ENCODE measurements at places on chromosomes 1 and 21.

- no peak for DNase-seq
Observed at GRCh38 chr1:25527226-25527846, 16.1 kb upstream of the LDLRAP1 start.

- no peak for DNase-seq
Observed at GRCh38 chr1:10665930-10666850, 130.3 kb downstream of the CASZ1 start.

GRCh38 chr1:211822677-211823407 lies 7.7 kb downstream of the LPGAT1 start:
- DNase-seq, result no peak

DNA sequence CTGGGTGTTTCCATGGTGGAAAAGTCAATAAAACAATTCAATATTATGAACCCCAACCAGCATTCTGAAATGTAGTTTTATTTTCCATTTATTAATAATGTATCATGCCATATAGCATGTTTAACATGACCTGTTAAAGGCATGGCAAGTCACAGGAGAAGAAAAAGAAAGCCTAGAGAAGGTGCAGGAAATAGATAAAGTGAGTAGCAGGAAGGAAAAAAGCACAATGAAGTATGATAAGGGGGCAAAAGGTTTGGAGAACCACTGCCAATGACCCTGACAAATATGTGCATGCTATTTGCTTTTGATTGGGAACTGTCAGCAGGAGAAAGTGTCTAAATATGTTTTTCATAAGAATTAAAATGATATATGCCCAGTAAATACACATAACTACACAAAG lies 85.6 kb downstream of the HMCN1 start:
- DNase-seq, result no peak

- no peak for DNase-seq
Observed at GRCh38 chr1:1758059-1758621, 20.1 kb downstream of the NADK start.

- peak; percentile 37 for DNase-seq
Observed at GRCh38 chr1:33180911-33181890, 642 bp downstream of the TRIM62 start.

GRCh38 chr1:170415710-170416372 lies 116.1 kb upstream of the GORAB start:
- DNase-seq, result no peak

DNA sequence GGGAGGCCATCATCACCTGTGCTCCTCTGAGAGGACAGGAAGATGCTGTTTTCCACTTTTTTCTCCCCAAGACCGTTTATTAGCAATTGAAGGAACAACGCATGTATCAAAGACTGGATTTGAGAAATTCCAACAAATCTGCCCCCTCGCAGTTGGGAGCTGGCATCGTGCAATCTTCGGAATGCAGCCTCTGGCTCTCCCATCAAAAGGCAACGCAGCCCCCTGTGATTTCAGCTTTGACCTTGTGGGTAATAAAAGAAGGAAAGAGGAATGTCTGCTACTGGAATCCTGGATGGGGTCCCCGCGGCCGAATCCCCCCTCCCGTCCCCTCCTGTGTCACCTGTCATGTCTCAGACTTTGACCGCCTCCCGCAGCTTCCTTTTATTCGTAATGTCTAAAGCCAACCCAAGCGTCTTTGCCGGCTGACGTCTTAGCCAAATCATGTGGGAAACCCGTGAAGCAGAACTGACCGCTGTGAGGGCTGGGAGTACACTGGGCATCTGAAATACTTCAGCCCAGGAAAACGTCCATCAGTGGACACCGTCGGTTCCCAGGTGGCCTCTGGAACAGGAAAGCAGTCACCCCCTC lies 101.5 kb downstream of the WDR4 start:
- no peak for DNase-seq

DNA sequence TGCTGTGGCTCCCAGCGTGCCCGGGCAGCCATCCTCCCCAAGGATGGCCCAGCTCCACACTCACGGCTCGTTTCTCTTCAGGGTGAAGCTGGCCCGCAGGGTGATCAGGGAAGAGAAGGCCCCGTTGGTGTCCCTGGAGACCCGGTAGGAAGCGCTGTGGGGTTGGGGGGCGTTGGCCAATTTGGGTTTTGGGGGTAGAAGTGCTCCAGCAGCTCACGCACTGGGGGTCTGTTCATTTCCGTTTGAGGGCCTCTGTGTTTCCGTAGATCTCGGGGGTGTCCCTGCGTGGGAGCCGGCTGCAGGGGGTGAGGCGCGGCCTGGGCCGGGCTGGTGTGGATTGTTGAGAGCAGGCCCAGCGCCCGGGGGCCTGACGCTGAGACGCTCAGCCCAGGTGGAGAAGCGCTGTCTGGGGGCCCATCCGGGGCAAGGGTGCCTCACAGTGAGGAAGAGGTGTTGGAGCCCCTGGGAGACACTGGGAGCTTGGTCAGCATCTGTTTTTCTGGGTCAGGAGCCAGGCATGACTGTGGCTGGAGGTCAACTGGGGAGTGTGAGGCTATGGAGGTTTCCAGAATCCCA lies 12.6 kb downstream of the COL6A1 start:
- DNase-seq, result no peak

- no peak for DNase-seq
Observed at GRCh38 chr21:41169258-41169576, 1.3 kb downstream of the BACE2 start.

GRCh38 chr1:118905671-118906070 lies 82.5 kb downstream of the TBX15 start:
- no peak for DNase-seq

DNA sequence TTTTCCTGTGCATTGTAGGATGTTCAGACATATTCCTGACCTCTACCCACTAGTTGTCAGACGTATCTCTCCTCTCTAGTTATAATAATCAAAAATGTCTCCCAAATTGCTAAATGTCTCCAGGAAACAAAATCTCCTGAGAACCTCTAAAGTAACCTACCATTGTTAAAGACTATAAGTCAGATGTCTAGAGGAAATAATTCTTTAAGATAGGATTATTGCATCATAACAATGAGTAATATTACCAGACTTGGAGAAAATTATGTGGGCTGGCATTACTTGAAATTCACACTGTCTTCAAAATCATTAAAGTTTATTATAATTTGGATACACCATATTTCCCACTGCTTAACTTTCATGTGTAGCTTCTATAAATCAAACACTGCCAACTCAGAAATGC lies 643.0 kb upstream of the ADGRL2 start:
- no peak for DNase-seq

DNA sequence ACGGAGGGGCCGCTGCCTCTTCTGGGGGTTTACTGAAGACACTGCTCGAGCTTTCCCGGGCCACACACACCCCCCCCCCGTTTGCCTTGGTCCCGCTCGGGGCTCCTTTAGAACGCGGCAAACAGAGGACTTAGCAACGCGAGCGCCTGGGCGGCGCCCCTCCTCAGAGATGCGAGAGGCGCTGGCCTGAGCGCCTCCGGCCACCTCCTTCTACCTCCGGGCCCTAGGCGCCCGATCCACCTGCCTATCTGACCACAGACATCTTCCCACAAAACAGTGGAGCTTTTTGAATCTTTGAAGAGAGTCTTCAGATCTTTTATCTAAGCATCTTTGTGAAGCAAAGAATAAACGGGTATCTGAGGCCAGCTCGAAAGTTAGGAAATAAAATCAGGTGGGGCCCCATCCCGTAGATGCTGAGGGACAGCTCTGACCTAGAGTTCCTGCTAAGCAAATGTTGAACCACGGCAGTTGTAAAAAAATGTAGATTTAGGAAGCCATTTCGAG lies 436 bp upstream of the TTLL7 start:
- no peak for DNase-seq

DNA sequence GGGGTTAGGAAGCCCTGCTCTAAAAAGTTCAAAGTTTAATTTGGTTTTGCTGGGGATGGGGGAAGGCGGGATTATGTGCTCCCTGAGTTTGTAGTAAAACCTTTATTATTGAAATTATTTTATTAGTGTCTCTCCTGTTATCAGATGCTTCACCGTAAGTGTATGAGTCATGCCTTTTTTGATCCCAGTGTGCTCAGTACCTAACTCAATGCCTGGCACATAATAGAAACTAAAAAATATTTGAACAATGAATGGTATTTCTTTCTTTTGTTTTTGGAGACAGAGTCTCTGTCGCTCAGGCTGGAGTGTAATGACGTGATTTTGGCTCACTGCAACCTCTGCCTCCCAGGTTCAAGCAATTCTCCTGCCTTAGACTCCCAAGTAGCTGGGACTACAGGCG lies 6.4 kb downstream of the SNRPE start:
- no peak for DNase-seq

GRCh38 chr1:100982793-100983192 lies 42.8 kb downstream of the DPH5 start:
- DNase-seq, result no peak
